Tibial nerve (tissue), 4 donors: ENCODE measurements at places on chromosomes 4 and X. TPM values are rescaled to one million over a fixed set of nuclear protein-coding genes. Genes with fewer than 3 reads are reported as not detected.
A peak's percentile ranks its signal among the peaks of the same experiment; 100 is the strongest.

DNA sequence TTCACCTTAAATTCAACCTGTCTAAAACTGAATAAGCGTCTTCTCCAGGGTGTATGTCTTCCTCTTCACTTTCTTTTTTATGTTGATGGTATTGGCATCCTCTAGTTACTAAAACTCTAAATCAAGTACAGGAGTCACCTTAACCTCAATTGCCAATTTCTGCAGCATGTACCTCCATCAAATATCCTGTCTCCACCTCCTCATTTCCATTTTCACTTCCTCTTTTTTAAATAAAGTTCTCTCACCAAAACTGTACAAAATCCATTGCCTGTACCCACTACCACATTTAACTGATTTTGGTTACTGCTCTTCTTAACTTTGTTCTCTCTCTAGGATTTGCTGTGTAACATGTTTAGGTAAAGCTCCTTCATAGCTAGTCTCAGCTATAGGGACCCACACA, 9.2 kb upstream of the NPFFR2 start:
- DNase-seq: no peak

DNA sequence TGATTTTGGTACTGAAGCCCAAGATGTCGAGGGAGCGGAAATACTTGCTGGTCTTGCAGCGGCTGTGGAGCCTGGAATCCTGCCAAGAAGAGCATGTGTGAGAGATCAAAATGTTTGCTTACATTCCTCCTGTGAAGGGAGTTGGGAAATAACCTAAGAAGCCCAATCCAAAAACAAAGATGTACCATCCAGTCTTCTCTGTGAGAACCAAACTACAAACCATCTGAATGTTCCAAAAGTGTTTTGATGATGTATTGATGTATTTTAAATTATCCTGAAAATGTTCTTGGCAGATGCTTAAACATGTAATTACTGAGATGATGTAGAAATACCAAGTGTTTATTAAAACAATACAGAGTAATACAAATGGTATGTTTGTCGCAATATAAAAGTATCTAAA, 10.1 kb upstream of the ADH1A start:
- peak; percentile 94 for DNase-seq

DNA sequence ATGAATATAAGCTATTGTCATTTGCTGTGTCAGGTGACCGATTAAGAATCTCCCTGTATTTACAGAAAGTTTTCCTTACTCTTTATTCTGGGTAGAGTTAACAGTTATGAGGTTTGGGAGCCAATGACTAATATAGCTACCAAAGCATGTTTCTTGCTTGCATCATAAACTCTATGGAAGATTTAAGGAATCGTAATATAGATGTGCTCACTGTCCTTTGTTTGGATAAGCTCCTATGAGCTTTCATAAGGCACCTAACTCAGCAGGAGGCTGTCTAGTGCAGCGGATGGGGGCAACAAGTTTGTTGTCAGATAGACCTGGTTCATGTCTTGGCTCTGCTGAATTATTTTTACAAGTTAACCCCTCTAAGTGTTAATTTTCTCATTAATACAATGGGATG, 75.0 kb upstream of the PAQR3 start:
- DNase-seq: no peak

Gene SPANXN4
- not detected for total RNA-seq

DNA sequence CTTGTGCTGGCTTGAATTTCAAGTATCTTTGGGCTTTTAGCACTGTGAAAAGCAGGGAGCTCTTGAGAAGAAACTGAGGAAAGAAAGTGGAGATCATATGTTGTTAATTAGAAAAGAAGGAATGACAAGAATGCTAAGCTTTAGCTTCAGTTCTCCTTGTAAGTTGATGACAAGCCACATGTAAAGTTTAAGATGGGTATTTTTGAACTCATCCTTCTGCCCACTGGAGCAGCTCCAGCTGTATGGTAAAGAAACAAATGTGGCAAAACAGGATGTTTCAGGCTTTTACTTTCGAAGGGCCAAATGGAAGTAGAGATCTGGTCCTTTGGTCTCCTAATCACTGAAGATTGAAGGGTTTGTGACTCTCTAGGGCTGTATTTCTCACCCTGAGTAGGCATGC, 137.8 kb downstream of the GUCY2F start:
- DNase-seq: no peak

Gene MAPK10
- 20.7 TPM for total RNA-seq

DNA sequence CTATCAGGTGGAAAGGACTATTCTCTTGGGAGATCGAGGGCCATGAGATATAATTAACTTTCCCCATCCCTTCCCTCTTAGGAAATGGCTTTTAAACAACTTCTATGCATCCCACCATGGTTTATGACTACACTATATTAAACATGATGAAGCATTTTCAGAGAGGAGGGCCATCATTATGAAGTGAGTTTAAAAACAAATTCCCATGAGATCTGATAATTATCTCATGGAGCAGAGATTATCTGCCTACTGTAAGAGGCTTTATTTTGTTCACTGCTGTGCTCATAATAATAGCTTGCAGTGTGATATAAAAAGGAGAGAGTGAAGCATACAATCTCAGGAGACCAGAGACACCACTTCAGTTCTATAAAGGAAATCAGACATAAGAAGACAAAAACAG, 330.5 kb upstream of the ZFP42 start:
- DNase-seq: no peak

DNA sequence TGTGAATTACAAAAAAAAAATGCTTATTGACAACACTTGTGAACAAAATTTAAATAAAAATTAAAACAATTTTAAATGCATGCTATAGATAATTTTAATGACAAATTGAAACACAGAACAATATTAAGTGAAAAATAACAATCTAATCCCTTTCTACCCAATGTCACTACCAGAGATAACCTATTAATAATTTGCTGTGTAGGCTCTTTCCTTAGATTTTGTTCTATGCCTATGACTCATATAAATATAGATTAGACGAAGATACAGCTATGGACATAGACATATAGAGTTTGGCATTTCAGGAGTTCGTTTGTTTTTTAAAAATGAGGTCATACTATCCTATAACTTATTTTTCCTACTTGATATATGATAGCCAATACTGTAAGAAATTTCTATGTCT, 18.1 kb downstream of the PLAC8 start:
- no peak for DNase-seq

Gene DMRTC1
- total RNA-seq: not detected

DNA sequence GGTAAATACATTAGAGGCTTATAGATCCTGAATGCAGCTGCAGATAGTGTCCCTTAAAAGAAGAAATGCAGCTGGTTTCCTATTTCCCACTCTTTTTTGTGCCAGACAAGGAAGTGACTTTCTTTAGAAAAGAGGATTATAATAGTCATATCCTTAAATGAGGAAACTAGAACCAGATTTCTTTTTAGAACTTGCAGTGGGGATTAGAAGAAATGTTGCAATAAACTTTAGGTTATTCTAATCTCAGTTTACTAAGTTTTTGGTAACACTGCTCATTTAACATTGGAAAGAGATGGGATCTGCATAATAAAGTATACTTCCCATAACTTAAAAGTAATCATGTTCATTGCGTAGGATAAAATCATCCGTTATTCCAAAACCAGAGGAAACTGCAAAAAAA, 101.9 kb downstream of the SLIT2 start:
- DNase-seq: no peak

GRCh38 chr4:98778206-98778605, 119.8 kb upstream of the TSPAN5 start:
- DNase-seq: no peak

GRCh38 chr4:186019269-186019668, 49.7 kb upstream of the TLR3 start:
- DNase-seq: no peak

- DNase-seq: no peak
These were observed 592.8 kb upstream of the PCDH10 start for GRCh38 chr4:132556316-132556715.

Gene VSIG1
- total RNA-seq: not detected

DNA sequence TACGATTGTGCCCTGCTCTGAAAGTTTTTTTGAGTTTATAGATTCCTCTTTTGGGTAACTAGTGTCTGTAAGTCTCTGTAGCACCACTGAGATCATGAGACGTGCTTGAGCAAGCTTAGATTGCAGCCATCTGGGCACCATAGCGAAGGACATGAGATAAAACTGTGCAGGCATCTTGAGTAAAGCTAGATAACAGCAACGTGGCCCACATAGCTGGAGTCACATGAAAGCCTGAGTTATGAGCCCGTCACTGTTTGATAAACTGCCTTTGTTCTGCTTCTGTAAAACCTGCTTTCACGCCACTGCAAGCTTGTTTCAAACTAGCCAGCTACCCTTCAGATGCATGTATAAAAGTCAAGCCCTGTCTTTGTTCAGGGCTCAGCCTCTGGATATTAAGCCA, 359.1 kb upstream of the CXorf51A start:
- DNase-seq: no peak

DNA sequence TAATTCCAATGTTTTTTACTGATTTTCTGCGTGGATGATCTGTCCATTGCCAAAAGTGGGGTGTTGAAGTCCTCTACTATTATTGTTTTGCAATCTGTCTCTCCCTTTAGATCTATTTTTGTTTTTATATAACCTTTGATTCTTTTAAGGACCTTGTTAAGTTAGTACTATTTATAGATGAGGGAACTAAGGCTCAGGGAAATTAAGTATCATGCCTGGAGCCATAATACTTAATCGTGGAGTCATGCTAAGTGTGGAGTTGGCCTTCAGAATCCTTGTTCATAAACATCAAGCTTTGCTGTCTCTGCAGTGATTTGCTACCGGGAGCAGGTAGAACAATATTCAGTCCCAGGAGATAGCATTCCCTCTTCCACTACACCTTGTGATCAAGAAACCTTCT, 31.0 kb downstream of the SGMS2 start:
- DNase-seq: no peak

Gene SPIN2A
- total RNA-seq: 2.0 TPM

- DNase-seq: no peak
These were observed 18.9 kb upstream of the CXCL8 start for GRCh38 chr4:73721435-73721834.

- DNase-seq: no peak
These were observed 21.4 kb downstream of the NKX1-1 start for GRCh38 chr4:1384675-1385372.

DNA sequence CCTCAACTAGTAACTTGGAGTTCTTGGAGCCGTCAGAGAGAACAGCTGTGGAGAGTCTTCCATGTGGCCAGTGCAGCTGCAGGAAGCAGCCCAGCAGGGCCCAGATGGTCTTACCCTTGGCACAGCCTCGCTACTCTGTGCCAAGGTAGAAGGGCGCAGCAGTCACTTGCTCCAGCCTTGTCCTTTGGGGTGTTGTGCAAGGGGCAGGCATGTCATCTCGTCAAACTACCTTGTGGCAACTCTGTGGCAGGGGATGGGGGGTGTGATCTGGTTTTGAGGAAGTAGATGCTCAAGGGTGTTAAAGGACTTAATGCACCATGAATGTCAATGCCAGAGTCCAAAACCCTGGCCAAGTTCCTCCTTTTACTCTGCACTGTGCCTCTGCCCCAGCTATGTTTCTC, 34.2 kb upstream of the TBC1D14 start:
- DNase-seq: peak; percentile 28

Gene JADE3
- total RNA-seq: 5.4 TPM

DNA sequence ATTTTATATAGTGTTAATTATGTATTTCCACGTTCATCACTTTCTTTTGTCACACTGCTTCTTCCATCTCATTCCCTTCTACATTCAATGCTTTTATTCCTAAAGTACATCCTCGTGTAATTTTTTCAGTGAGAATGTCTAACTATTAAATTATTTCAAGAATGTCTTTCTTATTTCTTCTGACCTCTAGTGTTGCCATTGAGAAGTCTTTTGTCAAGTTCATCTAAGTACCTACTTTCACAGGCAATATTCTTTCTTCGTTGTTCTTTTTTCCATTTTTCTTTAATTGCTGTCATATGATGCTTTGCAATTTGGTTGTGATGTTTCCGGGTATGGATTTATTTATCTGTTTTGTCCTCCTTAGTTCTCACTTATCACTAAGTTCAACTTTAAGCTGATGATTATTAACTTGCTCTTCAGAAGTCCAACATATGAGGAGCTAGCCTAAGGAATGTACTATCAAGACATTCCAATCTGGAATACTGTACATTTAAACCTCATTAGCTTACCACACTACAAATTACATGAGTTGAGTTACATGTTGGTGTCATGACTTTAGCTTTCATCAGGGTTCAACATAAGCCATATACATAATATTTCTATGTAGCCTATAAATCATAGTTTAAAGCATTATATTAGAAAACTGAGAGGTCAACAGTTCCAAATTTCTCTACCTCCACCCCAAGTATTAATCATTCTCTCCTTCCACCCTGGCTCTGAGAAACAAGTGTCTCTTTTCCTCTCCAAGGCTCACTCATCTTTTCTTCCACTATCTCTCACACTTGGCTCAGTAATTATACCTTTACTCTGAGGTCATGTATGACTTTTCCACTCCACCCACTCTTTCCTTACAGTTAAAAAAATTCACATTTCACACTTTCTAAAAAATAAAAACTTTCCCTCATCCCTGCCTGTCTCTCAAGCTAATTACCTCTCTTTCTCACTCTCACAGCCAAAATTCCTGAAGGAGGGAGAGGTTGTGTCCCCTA, 81.5 kb downstream of the COX18 start:
- no peak for DNase-seq

DNA sequence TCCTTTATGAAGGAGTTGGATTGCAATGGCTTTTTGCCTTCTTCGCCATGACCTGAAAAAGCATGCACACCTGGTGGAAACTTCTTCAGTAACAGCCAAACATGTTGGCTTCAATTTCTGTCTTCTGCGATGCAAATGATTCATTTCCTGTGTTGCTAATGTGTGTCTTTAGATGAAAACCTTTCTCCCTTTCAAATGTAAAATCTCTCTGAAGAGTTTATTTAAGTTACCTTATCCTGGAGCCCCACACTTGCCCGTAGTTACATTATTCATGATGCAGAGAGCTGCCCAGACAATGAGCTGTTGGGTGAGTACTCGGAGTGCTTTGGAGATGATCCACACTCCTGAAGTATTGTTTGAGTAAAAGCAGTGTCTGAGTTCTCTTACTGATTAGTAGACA, 1100.9 kb downstream of the RPA4 start:
- DNase-seq: no peak

DNA sequence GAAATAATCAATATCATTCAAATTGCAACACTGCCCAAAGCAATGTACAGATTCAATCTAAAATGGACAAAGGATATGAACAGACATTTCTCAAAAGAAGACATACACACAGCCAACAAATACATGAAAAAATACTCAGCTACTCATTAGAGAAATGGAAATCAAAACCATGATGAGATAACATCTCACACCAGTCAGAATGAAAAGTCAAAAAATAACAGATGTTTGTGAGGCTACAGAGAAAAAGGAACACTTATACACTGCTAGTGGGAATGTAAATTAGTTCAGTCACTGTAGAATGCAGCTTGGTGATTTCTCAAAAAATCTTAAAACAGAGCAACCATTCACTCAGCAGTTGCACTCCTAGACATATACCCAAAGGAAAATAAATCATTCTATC, 205.2 kb downstream of the DKK2 start:
- no peak for DNase-seq

Gene CHIC1
- 10.6 TPM for total RNA-seq

DNA sequence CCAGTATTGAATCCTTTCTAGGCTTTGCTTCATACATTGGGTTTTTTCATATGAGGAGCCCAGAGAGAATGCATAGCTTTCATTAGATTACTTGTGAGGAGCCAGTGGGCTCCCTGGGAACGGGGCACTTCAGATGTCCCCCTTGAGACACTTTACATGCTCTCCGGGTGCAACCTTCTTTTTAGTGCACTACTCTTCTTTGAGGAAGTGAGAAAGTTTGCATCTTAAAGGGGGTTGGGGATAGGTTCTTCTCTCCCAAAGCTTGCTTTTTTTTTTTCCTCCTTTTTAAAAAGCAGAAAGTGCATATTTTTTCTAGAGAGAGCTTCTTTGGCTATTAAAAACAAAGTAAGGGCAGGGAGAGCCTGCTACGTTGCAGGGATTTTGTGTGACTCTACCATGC, 4.3 kb downstream of the HADH start:
- DNase-seq: no peak

- no peak for DNase-seq
These were observed 322.1 kb downstream of the CBLL2 start for GRCh38 chrX:22594766-22595165.
